ENCODE measurements at places on chromosomes 4 and X. TPM values are rescaled to one million over a fixed set of nuclear protein-coding genes. Genes with fewer than 3 reads are reported as not detected.

- no peak for DNase-seq
- H3K27ac ChIP-seq, result no peak overlapping the region
- H3K27me3 ChIP-seq, result peaks cover 2% of the 10 kb centered on the region
- H3K4me1 ChIP-seq, result no peaks in the 10 kb centered on the region
Measured at GRCh38 chrX:23797371-23798128, 14.6 kb downstream of the SAT1 start.

DNA sequence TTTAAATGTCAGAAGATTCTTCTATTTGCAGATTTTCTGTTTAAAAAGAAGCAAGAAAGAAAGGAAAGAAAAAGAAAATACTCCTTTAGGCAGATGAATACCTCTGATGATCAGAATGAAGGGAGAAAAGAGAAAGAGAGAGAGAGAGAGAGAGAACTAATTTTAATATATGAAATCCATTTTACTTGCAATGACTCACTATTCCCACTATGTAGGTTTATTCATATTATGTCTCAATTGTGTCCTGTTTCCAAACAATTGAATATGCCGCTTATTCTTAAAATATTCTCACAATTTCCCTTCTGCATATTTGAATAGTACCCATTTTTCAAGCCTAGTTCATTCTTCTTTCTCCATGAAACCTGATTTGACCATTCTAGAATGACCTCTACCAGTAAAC, 11.7 kb downstream of the MEPE start:
- no peak for DNase-seq
- no peak overlapping the region for H3K27ac ChIP-seq
- H3K4me1 ChIP-seq, result no peaks in the 10 kb centered on the region
- no peak overlapping the region for H3K4me3 ChIP-seq
- H3K36me3 ChIP-seq, result no peaks in the 10 kb centered on the region

GRCh38 chrX:43627147-43627546, 29.0 kb upstream of the MAOA start:
- H3K27ac ChIP-seq, result no peak overlapping the region
- H3K4me1 ChIP-seq, result no peaks in the 10 kb centered on the region
- H3K27me3 ChIP-seq, result no peaks in the 10 kb centered on the region
- H3K36me3 ChIP-seq, result no peaks in the 10 kb centered on the region
- DNase-seq, result no peak
- H3K4me3 ChIP-seq, result no peak overlapping the region

MAGEA11 gene
- not detected for total RNA-seq

CRMP1 gene
- 4.4 TPM for total RNA-seq

TMEM271 gene
- not detected for total RNA-seq

ATG4A gene
- total RNA-seq, result 13.6 TPM

Measured in IMR-90 (cell line).